CD4-positive, alpha-beta T cell treated with Interferon alpha-2 for 1 hour (primary cell): ENCODE measurements at places on chromosomes 16 and 17.
A peak's percentile ranks its signal among the peaks of the same experiment; 100 is the strongest.

DNA sequence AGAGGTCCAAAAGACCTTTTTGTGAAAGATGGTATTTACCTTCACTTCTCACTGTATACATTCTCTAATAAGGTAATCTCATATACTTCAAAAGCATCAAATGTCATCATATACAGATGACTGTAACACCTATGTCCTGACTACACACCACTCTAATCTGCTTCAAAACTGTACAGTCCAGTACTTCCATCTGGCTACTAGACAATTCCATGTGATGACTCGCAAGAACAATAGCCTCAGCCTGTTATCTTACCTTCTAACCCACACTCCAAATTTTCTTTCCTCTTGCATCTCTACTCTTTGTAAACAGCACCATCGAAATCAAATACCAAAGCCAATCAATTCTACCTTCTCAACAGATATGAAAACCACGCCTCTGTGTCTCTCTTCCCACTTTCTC, 24.1 kb downstream of the MYO1D start:
- DNase-seq = no peak

DNA sequence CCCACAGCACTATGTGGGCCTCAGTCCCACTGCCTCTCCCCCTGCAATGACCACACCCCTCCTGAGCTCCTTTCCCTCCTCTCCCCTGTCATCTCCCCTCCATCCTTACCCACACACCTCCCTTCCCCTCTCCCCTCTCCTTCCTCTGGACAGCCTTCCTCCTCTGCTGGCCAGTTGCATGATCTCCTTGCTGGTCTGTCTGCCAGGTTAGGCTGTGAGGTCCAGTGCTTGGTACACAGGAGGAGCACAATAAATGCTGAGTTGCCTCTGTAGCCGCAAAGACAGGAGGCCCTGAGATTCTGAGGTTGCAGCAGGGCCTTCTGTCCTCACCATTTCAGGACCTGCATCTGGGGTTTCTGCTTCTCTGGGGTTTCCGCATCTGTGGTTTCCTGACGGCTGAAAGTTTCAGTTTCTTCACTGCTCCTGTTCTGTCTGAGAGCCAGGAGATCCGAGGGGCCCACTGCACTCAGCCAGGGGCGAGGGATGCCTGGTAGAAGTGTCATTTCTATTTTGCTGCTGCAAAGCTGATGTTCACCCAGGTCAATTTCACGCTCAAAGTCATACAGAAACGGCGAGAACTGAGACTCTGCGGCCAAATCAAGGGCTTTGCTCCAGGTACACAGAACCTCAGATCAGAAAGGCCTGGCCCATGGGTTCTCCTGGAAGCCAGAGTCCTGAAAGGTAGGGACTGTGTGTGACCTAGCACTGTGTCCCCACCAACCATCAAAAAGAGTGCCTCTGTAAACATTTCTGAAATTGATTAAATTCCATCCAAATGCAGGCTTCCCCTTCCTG, 4.6 kb upstream of the SLC12A3 start:
- DNase-seq = peak; percentile 77

GRCh38 chr16:82062645-82063058, 27.6 kb downstream of the HSD17B2 start:
- DNase-seq = no peak

- DNase-seq = no peak
Observed at GRCh38 chr17:40097931-40098845, 2.2 kb downstream of the NR1D1 start.

DNA sequence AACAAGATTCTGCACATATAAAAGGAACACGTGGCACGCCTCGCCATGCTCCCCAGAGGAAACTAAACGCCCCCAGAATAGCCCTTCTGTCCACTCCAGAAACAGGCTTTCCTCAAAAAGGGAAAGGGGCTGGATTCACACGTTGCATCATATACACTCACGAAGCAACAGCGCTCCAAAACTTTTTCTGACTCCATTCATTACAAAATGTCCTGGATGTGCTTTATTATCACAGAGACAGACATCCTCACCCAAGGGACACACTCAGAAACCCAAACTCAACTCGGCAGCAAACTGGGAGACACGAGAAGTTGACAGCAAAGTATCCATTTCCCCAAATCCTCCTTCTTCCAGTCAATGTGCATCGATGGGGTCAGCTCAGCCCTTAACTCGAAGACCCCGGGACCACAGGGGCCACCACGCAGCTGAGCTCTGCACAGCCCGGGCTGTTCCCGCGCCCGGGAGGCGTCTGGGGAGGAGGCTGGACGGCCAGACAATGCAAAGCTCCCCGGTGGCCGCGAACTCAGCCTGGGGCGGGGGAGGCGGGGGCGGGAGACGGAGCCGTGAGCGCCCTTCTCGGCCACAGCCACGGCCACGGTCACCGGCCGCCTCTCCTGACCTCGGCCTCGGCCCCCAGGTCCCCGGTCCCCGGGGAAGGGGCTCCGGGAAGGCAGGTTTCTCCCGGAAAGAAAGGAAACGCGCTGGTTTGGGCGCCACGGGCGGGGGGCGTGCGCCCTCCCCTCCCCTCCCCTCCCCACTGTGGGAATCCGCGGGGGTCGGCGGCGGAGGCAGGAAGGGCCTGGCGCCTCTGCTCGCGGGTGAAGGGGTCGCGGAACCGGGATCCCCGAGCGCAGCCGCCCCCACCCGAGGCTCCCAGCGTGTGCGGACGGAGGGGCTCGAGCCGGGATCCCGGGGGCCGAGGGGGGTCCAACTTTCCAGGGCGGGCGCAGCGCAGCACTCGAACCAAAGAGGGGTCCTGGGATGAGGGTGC, 1.2 kb downstream of the NXN start:
- no peak for DNase-seq

DNA sequence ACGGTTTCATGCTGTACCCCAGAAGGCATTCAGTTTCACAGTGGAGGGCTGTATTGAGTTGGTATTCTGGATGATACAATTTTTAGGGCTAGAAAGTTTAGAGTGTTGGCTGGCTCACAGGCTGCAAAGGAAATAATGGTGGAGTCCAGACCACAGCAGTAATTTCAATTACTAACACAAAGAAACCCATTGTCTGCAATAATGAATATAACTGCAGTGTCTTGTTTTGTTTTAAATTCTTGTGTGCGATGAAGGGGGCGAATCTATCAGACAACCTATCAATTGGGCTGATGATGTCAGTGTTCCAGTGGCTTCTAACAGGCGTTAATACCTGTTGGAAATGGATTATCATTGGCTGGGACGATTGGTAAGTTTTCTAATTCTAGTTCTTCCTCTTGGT, 1.5 kb downstream of the SP2 start:
- no peak for DNase-seq

GRCh38 chr16:5056352-5056751, 9.4 kb downstream of the C16orf89 start:
- peak; percentile 41 for DNase-seq
